ENCODE measurements at places on chromosomes 16 and 17.

DNA sequence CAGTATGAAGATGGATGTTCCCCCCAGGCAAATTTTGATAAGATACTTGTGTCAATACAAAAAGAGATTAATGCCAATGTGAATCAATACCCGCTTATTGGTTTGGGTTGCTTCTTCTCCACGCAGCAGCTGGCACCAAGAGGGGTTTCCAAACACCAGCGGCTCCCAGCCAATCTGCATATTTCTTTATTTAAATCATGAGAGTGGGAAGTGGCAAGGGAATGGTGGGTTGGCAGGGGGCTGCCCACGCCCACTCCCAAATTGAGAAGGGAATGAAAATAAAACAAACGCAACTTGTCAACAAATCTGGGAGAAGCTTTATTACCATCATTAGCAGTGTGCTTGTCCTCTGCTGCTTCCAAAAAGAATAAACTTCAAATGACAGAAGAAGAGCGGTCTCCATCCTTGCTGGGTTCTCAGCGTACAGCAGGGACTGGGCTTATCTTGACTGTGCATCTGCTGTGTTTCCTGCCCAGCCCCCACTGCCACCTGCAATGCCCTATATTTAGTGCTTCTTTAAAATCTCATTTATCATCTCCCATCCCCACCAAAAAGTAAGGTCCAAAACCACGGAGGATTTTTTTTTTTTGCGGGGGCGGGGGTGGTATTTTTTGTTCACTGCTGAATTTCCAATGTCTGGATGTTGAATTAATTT is 34.9 kb upstream of the C16orf78 start:
- DNase-seq, result no peak

DNA sequence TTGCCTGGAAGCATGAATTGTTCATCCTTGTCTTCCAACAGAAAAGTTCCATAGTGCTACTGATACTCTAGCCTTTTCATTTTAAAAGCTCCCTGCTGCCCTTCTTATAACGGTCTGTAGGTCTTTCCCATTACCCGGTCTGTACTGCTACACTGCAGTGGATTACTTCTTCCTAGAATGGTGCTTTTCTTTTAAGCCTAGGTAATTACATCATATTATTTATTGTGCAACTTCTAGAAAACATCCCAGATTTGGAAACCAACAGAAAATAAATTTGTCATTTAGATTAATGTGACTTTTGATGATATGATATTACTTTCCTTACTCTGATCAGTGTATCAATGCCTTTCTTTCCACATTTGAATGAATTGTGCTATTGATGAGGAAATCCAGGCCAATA is 199.4 kb downstream of the TANC2 start:
- DNase-seq, result no peak

DNA sequence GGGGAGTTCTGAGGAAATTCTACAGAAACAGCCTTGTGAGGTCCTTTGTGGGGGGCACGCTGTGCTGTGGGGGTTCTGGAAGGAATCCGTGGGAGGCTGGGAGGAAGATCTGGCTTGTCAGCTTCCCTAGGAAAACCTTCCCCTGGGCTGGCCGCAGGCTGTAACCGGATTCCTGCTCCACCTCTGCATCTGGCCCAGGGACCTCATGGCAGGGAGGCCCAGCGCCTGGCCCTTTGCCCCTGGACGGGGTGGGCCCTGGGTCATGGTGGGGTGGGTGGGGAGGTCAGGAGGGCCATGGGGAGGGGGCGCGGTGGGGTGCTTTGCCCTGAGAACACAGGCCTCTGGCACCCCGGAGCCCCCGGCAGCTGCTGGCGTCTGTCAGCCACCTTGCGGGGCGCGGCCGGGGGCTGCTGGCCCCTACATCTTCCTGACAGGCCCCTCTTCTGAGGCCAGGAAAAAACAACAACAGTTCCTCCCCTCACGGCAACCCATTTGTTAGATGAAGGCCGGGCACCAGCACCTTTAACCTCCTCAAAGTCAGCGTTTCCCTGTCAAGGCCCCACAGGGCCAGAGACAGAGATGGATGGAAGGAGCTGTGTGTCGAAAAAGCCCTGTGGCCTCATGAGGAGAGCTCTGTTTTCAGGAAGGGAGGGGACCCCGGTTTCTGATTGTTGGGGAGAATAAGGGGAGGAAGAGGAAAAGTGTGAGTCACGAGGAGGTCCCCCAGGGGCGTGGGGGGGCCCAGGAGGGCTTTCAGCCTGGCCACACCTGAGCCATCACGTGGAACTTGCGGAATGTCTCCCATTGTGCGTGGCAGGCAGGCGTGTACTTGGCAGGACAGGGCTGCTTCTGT is 3.6 kb upstream of the MEOX1 start:
- no peak for DNase-seq

GRCh38 chr17:59327981-59328290 is 3.5 kb upstream of the YPEL2 start:
- DNase-seq, result no peak

DNA sequence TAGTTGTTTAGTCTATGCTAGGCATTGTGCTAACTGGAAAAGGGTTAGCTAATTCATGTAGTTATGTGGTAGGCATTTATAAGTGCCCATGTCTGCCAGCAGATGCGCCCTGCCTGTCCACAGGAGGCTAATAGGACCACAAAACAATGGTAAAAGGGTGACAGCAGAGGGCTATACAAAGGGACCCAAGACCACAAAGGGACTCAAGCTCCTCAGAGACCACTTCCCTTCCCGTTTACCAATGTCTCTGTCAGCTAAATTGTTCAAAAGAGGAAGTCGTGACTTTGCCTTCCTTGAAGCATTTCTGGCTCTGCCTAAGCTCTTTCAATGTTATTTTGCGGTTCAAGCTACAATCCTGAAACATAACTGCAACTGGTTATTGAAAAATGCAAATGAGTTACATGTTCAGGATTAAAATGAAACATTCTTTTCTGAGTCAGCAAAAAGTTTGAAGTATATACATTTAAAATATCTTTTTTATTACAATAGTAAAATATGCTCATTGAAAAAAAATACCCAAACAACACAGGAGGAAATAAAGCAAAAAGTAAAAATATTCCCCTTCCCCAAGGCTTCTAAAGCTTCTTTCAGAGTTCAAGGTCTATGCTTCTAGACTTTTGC is 149.2 kb downstream of the MAF start:
- no peak for DNase-seq
